Stimulated activated CD4-positive, alpha-beta T cell treated with anti-CD3 and anti-CD28 coated beads, Interleukin-1b, Interleukin-23, amount 100 ng/mL, for 48 hours (primary cell): ENCODE measurements at places on chromosomes 4 and X.
A peak's percentile ranks its signal among the peaks of the same experiment; 100 is the strongest.

DNA sequence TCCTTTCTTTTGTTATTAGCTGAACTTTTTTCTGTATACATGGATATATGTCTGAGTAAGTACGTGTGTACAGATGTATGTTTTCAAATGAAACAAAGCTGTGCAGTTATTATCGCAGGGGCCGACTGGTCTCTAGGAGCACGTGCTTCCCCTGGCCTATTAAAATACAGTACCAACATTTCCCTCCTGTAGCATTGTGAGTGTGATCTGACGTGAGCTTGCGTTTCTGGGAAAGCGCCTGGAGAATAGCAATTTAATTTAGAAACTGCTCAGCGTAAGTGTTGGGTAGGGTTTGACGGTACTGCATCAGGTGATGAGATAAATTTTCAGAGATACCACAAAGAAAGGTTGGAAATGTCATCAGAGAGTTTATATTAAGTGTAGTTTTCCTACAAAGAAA lies 173.3 kb downstream of the FBXO8 start:
- DNase-seq, result no peak

DNA sequence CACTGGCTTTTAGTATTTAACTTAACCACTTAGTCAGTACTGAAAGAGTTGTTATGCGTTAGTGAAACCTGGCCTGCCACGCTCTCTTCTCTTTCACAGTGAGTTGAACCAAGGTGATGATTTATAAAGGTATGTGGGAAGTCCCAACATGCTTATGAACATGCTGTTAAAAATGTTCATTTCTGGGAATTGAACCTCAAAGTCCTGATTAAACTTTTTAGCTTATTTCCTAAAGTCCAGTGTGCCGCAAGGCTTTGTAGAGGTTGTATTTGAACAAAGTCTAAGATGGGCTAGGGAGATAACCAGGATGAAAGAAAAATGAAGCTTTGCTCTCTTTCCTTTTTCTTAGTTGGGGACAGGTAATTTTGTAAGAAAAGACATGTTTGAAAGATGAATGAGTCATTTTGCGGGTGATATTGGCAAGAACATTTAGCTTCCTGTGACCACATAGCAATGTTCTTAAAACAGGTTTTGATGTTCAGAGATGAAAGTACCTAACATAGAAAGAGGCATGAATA lies 270.3 kb downstream of the DTHD1 start:
- DNase-seq, result peak; percentile 44

DNA sequence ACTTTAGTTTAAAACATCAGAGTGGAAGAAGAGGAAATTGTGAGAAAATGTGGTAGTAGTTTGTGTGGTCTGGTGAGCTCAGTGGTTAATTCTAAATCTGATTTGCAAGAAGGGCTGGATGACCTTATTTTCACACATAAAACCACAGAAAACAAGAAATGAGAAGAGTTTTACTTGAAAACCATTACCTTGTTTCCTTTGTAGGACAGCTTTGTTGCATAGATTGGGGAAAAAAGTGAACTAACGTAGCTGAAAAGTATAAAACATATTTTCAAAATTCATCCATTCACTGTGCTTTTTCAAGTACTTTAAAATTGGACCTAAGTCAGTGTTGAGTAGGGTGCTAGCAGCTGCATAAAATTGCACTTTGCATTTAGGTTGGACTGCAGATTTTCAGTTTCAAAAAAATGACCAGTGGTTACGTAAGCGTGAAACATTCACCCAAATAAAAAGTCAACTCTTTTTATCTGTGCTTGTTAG lies 211.3 kb downstream of the ARHGAP10 start:
- DNase-seq, result no peak

GRCh38 chr4:10565166-10565780 lies 108.0 kb upstream of the ZNF518B start:
- no peak for DNase-seq

DNA sequence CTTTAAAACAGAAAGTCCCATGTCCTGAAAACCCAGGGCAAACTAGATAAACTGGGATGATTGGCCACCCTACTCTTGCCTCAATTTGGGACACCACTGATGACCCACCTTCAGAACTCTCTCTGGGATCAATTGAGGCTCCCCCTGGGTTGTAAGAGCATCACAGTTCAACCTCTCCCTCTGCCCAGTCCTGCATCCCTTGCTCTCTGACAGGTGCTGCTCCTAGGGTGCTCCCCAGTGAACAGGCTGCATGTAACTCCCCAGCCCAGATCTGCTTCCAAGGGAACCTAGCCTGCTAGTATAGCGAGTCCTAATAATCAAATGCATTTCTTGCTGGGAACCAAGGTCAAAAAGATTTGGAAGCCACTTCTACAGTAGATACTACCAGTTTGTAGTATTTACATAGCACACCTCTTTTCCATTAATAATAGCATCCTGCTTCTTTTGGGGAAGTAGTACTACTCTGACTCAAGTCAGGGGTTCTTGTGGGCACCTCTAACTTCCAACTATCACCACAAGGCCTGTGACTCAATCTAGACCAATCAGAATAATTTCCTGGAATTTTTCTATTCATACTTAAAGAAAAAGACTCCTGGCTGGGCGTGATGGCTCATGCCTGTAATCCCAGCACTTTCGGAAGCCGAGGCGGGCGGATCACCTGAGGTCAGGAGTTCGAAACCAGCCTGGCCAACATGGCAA lies 42.1 kb upstream of the SPINK2 start:
- no peak for DNase-seq

- no peak for DNase-seq
Observed at GRCh38 chr4:13542577-13543031, 1.7 kb downstream of the NKX3-2 start.

- no peak for DNase-seq
Observed at GRCh38 chrX:120306630-120307029, 4.6 kb downstream of the TMEM255A start.

DNA sequence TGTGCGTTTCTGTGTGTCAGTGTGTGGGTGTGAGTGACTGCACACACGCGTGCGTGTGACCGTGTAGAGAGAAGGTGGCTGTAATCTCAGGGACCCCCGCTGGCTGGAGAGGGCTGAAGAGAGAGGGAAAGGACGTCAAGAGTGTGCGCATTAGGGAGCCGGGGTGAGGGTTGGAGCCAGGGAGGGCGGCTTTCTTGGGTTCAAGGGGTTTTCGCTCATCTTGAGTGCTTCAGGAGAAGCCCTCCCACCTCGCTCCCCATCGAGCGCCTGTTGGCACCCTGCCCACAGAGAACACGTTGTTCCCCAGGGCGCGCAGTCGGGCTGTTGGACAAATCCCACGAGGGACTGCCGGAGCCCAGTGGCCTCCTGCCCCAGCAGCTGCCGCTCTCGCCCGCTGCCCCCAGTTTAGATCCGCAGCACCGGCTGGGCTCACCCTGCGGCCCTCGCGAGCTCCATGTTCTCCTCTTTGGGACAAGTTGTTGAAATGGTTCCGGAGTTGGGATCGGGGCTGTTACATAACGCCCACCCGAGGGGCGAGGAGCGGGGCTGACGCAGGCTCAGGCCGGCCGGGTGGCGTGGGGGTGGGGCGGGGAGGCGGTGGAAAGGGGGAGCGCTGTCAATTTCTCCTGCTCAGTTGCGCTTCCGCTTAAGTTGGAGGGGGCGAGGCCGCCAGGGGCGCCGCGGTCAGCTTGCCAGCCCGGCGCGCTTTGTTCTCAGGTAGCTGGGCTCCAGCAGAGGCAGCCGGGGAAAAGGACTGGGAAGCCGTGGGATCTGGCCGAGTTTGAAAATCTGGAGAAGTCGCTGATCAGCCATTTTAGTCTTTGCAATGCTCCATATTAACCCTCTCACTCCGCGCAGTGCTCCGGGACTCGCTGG lies 1.6 kb downstream of the GRIA2 start:
- no peak for DNase-seq

DNA sequence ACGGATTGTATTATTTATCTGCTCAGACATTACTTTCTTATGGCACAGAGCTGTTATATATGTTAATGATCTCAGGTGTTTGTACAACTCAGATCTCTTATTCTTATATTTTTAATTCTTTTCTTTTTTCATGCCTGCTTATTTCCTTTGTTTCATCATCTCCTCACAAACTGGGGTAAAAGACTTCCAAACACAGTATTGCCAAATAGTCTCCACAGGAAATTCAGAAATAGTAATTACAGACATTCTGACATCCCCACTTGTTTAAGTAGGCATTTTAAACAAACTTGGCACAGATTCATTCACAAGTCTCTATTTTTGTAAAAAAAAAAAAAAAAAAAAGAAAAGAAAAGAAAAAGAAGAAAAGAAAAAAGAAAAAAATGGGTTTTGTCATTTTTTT lies 129.7 kb upstream of the USP38 start:
- no peak for DNase-seq

- no peak for DNase-seq
Observed at GRCh38 chr4:177265729-177266128, 43.9 kb upstream of the NEIL3 start.

GRCh38 chr4:14831416-14831815 lies 170.9 kb upstream of the CPEB2 start:
- DNase-seq, result no peak

DNA sequence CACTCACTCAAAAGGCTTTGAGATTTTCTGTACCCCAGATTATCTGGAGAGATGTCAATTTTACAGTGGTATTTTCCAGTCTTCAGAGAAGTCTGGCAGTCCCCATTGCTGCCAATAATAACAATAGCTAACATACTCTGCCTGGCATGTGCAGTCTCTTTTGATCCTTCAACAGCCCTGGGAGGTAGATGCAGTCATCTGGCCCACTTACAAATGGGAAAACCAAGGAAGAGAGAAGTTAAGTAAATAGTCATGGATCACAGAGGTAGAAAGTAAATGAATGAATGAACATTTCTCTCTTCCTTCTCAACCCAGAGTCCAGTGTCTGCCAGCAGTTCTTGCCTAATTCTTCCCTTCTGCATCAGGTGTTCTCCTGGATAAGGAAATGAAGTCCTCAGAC lies 113.0 kb upstream of the EDNRA start:
- DNase-seq, result no peak

DNA sequence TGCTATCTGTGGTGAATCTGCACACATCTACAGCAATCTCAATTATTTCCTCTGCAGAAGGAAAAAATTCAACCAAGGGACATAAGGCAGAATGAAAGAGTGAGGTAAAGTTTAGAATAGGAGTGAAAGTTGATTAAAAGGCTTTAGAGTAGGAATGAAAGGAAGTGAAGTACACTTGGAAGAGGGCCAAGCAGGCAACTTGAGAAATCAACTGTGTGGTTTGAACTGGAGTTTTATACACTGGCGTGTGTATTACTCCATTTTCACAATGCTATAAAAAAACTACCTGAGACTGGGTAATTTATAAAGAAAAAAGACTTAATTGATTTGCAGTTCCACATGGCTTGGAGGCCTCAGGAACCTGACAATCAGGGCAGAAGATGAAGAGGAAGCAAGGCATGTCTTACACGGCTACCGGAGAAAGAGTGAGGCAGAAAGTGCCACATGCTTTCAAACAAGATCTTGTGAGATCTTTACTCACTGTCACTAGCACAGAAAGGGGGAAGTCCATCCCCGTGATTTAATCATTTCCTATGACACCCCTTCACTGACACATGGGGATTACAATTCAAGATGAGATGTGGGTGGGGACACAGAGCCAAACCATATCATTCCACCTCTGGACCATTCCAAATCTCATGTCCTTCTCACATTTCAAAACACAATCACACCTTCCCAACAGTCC lies 234.8 kb downstream of the IL15 start:
- DNase-seq, result no peak

DNA sequence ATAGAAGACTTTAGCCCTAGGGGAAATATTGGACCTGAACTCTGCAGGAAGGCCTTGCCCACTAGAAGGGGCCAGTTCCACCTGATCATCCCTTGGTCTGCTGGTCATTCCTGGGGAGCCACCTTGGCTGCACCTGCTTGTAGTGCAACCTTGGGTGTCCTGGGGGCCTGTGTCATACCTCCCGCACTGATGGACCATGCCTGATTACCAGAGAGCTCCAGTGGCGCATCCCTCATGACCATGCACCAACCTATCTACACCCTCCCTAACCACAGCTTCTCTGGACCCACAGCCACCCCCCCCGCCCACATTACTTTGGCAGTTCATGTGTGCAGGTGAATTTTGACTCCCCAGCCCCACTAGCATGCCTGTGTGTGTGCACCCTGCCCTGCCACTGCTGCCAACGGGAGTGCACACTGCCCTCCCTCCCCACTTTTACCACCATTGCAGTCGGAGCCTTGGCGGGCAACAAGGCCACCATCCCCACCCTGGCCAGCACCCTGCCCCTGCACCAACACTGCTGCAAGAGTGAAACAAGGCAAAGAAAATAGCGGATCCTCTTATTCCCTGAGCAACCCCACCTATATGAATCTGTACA lies 208.1 kb downstream of the FAM47B start:
- no peak for DNase-seq

DNA sequence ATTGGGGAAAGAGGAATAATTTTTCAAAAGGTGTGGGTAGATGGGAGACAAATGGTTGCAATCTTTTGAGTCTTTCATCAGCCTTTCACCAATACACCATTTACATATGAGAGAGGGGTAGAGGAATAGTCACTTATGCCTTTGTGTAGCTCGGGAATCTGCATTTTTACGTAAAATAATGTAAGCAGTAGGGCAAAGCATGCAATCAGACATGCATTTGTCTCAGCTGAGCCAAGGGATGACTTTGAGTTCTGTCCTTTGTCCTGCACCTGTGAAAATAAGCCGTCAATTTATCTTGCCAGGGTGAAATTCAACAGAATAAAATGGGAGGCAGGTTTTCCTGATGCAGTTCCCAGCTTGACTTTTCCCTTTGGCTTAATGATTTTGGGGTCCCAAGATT lies 1473.4 kb upstream of the TENM3 start:
- DNase-seq, result no peak

DNA sequence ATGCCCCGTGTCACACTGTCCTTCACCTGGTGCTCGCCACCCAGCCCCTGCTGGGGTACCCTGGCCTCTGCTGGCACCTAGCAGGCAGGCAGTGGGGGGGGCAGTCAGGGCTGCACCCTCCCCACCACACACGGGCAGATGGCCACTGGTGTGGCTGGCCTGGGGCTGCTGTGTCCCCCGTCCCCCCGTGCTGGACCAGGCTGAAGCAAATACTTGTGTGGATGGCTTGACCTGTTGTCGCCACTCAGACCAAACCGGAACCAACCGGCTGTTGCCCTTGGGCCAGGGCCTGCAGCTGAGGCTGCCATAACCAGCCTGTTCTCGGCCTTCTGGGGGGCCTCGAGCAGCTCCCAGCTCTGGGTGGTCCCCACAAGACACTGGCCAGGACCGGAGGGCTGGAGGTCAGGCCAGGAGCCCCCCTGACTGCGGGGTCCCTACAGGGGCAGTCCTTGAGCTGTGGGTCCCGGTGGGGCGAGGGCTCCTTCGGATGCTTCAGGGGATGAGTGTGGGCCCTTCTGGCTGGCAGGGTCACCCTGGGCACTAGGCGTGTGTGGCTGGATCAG lies 4.3 kb downstream of the FGFR3 start:
- no peak for DNase-seq

DNA sequence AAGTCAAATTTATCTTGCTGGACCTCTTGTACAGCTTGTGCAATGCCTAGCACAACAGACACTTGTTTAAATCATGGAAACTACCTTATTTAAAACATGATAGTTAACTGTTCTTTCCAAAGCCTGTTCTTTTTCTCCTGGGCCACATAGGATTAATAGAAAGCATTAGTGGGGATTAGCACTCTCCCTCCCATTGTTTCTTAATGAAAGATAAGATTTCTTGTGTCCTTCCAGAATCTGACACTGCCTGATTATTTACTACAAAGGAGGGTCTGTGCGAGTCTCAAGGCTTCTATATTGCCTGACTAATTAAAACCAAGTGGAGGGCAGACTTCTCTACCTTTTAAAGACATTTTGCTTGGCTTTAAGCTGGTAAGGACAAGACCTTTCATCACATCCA lies 8.5 kb upstream of the ELMOD2 start:
- DNase-seq, result no peak
